NCI-H748 treated with DMSO at 0.1 percent for 48 hours (cell line): ENCODE measurements at places on chromosomes 13 and 19.

GRCh38 chr19:17183858-17184321 lies 31.3 kb upstream of the USE1 start:
- no peak for DNase-seq

DNA sequence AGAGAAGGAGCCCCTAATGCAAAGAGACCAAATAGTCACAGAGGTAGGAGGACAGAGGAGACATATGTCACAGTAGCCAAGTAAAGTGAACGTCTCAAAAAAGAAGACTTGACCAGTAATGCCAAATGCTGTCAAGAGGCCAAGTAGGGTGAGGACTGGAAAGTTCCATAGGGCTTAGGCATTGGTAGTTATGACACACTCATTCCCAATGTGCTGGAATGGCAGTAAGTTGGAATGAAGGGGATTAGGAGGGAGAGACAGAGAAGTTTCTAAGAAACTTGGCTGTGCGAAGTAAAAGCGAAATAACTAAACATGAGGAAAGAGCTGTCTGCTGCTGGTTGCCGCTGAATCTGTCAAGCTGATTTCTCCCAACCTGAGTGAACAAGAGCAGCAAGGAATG lies 14.9 kb upstream of the FRY start:
- DNase-seq: no peak

- no peak for DNase-seq
These were observed 237.0 kb downstream of the LACC1 start for GRCh38 chr13:44116562-44117332.

- peak; percentile 69 for DNase-seq
These were observed 4.0 kb upstream of the ZFP36 start for GRCh38 chr19:39402346-39403300.

- no peak for DNase-seq
These were observed 2.3 kb upstream of the SLC25A15 start for GRCh38 chr13:40787062-40787461.

DNA sequence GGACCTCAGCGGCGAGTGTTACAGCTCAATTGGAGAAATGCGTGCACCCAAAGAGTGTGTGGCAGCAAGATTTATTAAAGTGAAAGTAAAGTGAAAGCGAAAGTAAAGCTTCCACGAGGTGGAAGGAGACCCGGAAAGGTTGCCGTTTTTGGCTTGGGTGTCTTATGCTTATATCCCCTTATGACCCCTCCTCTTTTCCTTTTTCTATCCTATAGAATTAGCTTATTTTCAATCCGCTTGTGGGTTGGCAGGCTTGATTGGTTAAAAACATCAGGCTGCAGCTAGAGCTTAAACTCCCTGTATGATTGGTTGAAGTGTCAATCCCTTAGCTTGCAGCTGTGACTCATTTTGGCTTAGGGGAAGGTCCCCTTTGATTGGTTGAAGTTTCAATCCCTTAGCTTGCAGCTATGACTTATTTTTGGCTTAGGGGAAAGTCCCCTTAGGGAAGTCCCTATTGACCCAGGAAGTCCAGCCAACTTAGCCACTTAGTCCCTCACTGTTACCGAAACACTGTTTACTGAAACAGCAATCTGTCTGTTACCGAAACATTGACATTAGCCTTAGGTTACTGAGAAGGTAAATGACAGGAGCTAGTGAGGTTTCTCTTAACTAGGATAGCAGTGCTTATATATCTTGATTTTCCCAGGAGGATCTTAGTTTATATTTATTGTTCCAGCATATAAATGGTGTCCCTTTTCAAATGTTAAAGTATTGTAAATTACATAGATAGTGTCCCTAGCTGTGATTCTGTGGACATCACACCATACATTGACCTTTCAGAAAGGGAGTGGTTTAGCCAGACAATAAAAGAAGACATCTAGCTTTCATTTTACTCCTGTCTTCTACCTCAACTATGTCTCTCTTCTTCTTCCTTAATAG lies 575.8 kb downstream of the DACH1 start:
- DNase-seq: peak; percentile 53

DNA sequence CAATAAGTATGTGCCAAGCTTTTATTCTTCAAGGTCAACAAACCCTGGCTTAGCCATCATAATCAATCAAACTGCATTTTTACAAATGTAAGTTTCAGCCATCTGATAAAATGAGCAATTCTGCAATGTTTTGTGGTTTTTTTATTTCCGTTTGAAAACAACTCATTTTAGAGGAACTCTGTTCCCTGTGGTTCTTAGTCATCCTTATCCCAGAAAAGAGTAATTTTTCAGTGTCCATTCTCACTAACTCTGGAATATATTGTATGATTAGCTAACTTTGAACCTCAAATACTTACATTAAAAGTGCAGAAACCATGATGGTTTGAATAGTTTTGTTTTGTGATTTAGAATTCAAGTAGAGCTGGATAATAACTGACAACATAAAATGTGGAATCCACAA lies 87.6 kb downstream of the IRS2 start:
- no peak for DNase-seq

DNA sequence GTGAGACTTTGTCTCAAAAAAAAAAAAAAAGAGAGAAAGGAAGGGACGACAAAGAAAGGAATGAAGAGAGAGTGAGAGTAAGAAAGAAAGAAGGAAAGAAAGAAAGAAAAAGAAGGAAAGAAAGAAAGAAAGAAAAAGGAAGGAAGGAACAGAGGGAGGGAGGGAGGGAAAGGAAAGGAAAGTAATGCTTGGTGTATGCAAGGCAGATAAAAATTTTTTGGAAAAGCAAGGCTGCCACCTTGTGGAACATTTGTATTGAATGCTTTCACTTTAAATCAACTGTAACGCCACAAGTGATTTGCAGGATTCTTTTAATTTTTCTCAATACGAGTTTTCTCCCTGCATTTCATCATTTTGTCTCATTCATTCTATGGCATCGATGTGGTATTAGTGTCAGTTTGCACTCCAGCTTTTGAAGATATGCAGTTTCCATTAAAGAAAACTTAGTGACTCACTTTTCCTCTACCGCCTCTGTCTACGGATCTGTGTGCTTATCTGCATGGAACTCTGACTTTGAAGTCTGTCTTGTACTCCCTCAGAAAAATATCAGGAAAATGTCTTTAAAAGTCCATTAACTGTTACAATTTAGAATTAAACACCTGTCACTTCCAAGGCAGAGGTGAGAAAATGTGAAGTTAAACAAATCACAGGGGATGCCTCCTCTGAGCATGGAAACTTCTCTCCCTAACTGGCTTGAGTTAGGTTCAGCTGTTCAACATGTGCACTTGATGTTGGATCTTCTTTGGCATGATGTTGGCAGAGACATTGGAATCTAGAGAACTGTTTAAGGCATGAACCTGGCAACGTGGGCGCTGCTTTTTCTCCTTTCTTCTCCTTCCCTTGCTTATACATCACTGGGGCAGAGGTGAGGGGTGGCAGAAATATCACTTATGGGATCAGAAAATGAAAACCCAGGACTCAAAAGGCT lies 20.0 kb upstream of the ZDHHC20 start:
- DNase-seq: peak; percentile 92

- DNase-seq: peak; percentile 73
These were observed 20.2 kb downstream of the BBC3 start for GRCh38 chr19:47210689-47211316.

DNA sequence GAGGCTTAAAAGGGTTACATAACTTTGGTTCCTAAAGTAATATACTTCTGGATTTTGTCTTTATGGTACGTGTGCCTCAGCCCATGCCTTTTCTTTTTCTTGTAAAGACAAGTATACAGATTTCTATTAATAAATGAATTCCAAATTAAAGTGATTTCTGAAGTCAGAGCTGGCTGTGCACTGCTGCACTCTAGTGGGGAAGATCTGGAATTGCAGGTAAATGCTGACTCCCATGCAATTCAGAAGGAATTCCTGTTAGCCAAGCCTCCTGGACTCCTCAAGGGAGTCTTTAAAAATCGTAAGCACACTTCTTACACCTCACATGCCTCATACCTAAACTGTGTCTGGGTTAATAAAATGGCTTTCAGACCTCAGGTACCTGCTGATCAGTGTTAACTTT lies 118.4 kb upstream of the SLC7A1 start:
- DNase-seq: no peak

DNA sequence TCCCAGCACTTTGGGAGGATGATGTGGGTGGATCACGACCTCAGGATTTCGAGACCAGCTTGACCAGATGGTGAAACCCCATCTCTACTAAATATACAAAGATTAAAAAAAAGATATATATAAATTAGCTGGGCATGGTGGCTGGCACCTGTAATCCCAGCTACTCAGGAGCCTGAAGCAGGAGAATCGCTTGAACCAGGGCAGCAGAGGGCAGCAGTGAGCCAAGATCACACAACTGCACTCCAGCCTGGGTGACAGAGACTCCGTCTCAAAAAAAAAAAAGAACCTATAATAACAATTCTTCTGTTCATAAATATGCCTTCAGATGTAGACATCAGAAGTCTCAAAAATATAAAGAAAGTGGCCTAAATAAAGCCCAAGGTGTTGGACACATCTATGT lies 7.6 kb downstream of the ZNF737 start:
- DNase-seq: no peak

DNA sequence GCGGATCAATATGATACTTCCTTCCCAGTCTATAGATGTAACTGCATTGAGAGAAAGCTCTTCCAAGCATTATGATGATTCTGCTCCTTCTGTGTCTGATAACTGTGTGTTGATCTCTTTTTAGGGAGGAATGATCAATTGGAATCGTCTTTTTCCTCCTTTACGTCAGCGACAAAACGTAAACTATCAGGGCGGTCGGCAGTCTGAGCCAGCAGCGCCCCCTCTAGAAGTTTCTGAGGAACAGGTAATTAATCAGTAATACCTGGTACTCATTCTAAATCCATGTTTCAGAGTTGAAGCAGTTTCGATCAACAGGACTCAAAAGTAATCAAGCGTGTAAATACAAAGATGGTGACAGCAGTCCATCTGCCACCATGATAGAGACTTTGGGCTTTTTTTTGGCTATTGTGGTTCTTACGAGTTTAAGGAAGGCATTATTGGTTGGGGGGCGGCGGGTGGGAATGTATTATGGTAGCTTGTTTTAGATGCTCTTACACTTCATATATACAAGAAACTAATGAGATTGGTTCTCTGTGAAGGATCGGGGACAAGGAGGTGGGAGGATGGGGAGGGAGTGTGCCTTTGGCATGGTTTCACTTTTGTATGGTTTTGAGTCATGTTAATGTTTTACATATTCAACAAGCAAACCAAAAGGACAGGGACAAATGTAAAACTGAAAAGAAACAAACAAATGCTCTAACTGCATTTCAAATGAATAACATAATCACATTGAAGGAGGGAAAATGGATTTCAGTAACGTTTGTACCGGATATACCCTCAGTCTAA lies 60.7 kb upstream of the GPR183 start:
- DNase-seq: no peak

GRCh38 chr13:111636804-111637203 lies 316.4 kb downstream of the TEX29 start:
- DNase-seq: no peak

DNA sequence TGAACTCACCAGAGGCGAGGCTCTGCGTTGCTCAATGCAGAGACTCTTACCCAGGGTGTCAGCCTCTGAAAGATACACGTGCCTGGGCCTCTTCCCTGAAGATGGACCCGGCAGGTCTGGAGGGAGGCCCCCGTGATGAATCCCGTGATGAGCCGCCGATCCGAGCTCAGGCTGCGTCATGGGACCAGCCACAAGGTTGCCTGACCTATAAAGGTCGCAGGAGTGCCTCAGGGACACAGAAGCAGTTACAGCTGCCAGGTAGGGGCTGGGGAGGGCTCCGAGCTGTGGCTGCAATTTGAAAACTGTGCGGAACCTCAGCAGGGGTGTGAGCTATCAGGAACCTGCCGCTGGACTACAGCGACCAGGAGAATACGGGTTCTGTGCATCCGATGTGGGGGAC lies 10.5 kb upstream of the ATP11A start:
- DNase-seq: no peak

GRCh38 chr13:90331974-90332373 lies 1015.5 kb upstream of the MIR17HG start:
- DNase-seq: no peak

DNA sequence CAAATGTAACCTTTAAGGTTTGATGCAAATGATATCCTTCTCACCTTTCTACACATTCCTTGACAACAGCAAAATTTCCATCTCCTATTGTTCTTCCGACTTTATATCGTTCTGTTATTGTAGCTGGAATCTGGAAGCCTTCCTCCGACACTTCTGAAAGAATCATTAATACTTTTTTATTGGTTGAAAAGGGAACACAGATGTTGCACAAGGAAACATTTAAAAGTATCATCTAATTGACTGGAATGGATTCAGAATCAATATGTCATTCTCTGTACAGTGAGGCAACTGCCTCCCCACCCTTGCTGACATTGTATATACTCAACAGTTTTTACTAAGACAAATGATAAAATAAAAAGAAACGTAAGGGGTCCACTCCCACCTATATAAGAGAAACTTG lies 295.2 kb downstream of the DCLK1 start:
- DNase-seq: no peak

GRCh38 chr13:99151516-99151915 lies 49.1 kb upstream of the UBAC2 start:
- DNase-seq: no peak

DNA sequence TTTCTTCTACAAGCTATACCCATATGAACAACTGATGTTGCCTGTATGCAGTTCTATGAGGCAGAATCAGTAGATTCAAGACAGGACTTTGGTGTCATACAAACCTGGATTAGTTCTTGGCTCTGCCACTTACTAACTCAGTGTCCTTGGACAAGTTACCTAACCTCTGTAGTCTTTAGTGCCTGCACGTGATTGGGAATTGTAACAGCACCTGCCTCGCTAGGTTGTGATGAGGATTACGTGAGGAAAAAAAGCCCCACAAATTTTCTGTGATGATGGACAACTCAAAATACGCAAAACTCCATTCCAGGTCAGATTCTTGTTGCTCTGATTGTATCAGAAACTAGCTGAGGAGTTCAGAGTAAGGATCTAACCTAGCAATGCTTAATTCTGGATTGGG lies 89.3 kb downstream of the LRCH1 start:
- DNase-seq: no peak
